ENCODE measurements at places on chromosomes 6 and 20.

DNA sequence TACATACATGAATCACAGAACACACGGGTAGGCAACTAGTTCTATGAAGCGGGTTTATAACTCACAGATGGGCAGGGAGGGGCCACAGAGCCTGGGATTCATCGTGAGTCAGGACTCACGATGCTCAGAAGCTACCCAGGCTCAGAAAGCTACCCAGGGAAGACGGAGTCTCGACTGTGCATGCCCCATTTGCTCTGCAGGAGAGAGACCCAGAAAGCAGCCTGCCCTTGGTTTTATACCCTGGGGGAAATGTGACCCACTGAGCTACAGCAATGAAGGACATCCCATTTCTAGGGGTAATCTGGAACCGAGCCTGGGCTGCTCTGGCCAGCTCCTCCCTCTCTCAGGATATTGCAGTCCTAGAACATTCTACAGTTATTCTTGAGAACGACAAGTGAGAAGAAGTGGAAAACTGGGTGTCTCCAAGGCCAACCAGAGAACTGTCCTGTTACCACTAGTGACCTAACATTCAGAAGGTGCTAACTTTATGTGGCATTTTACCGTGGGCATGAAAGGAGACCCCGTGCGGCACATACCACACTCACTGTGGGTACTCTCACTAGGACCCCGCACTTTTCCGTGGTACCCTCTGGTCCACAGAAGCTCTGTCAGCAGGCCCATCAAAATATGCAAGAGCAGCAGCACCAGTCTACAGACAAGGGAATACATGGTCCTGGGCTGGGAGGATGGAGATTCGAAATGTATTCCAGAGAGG, 201.9 kb upstream of the PMEPA1 start:
- no peak for DNase-seq

DNA sequence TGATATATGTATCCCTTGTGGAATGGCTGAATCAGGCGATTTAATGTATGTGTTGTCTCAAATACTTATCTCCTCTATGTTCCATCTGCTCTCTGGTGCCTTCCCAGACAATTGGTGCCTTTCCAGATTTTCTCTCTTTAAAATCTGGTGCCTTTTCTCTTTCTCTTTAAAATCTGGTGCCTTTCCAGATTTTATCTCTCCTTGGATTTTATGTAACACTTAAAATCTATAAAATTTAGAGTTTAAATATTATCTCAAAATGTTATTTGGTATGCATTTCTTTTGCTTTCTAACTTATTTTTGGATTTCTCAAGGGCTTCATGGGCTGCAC, 116.3 kb downstream of the KIF13A start:
- no peak for DNase-seq

DNA sequence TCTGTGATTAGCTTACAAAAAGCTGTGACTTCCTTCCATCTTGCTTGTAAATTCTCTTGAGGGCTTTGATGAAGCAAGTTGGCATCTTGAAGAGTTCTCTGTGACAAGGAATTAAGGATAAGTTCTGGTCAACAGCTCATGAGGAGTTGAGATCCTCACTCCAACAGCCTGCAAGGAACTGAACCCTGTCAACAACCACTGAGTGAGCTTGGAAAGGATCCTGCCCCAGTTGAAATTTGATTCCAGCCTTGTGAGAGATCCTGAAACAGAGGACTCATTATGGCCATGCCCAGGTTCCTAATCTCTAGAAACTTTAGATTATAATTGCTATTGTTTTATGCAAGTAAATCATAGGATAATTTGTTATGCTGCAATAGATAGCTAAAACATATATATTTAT, 133.7 kb downstream of the PTCHD4 start:
- DNase-seq = no peak

- peak; percentile 88 for DNase-seq
Observed at GRCh38 chr6:7051780-7052442, 55.9 kb upstream of the RREB1 start.

GRCh38 chr6:140061110-140062042, 686.9 kb upstream of the CITED2 start:
- no peak for DNase-seq

DNA sequence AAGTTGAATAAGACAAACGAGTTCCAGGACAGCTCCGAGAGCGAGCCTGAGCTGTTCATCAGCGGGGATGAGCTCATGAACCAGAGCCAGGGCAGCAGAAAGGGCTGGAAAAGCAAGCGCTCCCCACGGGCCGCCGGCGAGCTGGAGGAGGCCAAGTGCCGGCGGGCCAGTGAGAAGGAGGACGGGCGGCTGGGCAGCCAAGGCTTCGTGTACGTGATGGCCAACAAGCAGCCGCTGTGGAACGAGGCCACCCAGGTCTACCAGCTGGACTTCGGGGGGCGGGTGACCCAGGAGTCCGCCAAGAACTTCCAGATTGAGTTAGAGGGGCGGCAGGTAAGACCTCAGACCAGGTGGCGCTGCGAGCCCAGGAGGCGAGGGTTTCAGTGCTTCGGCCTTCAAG, 56.0 kb upstream of the TMEM181 start:
- DNase-seq = no peak

GRCh38 chr6:27575594-27576361, 102.9 kb upstream of the ZNF184 start:
- no peak for DNase-seq

GRCh38 chr6:136921381-136921935, 643 bp upstream of the SLC35D3 start:
- peak; percentile 73 for DNase-seq

GRCh38 chr20:36862857-36863668, 12.9 kb upstream of the TLDC2 start:
- DNase-seq = no peak

GRCh38 chr6:56992703-56993102, 37.8 kb downstream of the BEND6 start:
- no peak for DNase-seq

- no peak for DNase-seq
Observed at GRCh38 chr6:128397996-128398395, 122.4 kb downstream of the PTPRK start.

DNA sequence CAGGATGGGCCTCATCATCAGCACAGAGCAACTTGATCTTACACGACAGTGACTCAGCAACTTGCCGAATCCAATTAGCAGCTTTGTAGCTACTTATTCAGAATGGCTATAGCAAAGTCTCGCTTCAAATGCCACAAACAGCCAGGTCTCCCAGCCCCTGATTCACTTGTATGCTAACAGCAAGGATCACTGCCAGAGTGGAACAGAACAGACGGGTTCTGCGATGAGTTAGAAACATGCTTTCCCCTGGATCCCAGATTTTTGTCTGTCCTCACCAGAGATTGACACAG, 254.4 kb downstream of the NRN1 start:
- peak; percentile 84 for DNase-seq

GRCh38 chr6:75029333-75029732, 176.5 kb downstream of the COL12A1 start:
- no peak for DNase-seq

- no peak for DNase-seq
Observed at GRCh38 chr6:776528-776931, 83.6 kb upstream of the EXOC2 start.

DNA sequence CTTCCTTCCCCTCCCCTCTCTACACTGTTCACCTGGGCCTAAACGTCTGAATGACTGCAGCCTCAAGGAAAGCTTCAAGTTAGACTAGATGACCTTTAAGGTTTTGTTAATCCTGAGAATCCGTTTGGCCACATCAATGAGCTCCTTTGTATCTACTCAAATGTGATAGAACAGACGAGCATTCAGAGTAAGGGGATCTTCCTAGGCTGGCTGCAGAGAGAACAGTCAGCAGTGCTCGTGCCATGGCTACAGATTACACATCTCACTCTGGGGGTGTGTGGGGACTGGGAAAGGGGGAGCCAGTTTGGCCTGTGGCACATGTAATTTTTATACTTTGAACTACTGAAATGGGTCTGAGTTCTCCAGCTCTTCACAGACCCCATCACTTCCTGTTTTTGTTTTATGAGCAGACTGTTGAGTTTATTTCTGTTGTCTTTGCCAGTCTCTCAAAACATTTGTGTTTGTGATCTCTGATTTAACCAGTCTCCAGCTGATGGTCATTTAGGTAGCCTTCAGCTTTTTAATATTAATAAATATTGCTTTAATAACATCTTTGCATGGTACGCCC, 50.9 kb downstream of the KCNS1 start:
- no peak for DNase-seq

- DNase-seq = no peak
Observed at GRCh38 chr20:32292548-32292947, 15.1 kb downstream of the KIF3B start.

DNA sequence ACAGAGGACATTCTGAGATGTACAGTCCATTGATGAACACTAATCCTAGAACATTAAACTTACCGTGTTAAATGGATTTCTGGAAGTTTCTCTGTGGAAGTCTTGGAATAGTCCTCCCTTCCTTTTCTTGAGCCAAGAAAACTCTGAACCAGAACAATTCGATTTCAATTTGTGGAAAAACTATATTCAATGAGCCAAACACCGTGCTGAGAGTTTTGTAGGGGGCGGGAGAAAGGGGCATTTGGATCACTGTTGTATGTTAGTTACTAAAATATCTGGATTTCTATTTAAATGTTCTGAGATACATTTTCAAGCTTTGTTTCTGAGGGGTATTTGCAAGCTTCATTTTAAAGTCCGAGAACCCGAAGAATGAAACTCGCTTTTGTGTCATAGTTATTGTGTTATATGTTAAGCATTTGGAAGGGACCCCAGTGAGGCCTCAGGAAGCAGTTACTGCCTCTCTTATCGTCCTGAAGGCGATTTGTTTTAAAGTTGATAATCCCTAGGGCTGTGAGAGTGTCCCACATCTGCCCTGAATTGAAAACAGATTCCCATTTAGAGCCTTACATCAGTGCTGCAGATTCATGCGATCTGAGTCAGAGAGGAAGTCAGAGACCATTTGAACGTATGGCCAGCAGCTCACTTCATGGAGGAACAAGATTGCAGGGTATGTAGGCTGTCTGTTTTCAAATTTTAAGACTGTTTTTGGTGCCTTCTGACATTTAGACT, 70.8 kb upstream of the SASH1 start:
- DNase-seq = no peak

DNA sequence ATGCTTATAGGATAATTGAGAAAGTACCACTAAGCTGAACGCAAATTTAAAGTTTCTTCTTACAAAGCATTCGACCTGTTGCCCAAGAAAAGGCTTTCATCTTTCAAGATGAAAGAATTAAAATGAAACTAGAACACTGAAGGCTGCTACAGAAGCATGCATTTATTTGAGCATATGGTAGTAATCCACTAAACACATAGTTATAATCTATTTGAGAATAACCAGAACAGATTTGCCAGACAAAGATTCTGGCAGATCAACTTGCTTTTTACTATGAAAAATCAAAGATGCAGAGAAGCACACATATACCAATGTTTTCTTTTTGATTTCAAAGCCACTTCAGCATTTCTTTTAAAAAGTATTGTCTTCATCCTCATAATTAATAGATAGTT, 412.2 kb downstream of the UTRN start:
- DNase-seq = no peak

DNA sequence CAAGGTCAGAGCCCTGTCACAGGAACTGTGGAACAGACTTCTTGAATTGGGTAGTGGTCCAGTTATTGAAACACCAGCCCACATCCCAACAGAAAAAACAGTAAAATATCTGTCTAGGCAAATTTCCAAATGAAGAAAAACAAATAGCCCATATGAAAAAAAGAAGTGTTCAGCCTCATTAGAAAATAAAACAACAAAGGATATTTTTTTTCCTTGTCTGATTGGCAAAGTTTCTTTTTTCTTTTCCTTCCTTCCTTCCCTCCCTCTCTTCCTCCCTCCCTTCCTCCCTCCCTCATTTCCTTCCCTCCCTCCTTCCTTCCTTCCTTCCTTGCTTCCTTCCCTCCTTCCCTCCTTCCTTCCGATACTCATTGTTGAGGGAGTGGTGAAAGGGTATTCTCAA, 20.6 kb upstream of the RIMS4 start:
- no peak for DNase-seq

- no peak for DNase-seq
Observed at GRCh38 chr20:16708602-16709001, 21.2 kb upstream of the SNRPB2 start.

GRCh38 chr6:16018626-16019025, 110.3 kb upstream of the MYLIP start:
- no peak for DNase-seq

GRCh38 chr20:47118206-47118605, 223.6 kb downstream of the EYA2 start:
- DNase-seq = no peak

- DNase-seq = no peak
Observed at GRCh38 chr6:18439581-18439980, 52.4 kb downstream of the RNF144B start.

GRCh38 chr20:41507436-41507835, 110.7 kb downstream of the CHD6 start:
- no peak for DNase-seq

GRCh38 chr20:38747495-38748096, 664 bp upstream of the ACTR5 start:
- DNase-seq = no peak

GRCh38 chr6:138815797-138816528, 20.1 kb downstream of the ECT2L start:
- peak; percentile 54 for DNase-seq

GRCh38 chr20:50911030-50911429, 20.2 kb downstream of the ADNP start:
- DNase-seq = no peak

- DNase-seq = no peak
Observed at GRCh38 chr6:160253714-160254113, 4.9 kb downstream of the SLC22A2 start.

- DNase-seq = no peak
Observed at GRCh38 chr20:35131934-35132333, 15.2 kb downstream of the EDEM2 start.

DNA sequence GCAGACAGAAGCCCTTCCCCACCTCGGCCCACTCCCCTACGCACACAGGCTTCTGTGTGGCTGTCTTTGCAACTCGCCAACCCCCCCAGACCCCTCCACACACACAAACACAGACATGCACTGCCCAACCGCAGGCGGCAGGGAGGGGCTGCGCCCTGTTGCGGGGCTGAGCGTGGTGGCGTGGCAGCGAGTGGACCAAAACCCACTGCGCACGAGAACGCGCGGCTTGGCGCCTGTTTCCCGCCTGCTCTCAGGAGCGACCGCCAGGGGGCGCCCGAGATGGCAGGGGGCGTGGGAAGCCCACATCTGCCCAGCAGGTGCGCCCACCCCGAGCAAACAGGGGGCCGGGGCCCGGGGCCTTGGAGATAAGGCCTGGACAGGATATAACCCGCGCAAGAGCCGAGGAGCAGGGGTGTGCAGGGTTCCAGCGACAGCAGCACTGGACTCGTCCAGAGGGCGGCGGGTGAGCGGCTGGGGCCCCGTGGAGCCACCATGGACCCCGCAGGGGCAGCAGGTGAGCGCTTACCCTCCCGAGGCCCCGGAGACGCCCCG, at the start of gene RBPJL:
Gene RBPJL, plus strand, starts transcription at position 410 of the 552 bp plus-strand sequence. Its CDS starts 83 bp downstream, at position 493.
- peak; percentile 55 for DNase-seq
